ENCODE measurements at places on chromosomes 13 and 19.

GRCh38 chr13:110018009-110018408 is 231.6 kb upstream of the IRS2 start:
- DNase-seq = no peak

- DNase-seq = no peak
Observed at GRCh38 chr13:33931397-33932311, 113.7 kb downstream of the RFC3 start.

DNA sequence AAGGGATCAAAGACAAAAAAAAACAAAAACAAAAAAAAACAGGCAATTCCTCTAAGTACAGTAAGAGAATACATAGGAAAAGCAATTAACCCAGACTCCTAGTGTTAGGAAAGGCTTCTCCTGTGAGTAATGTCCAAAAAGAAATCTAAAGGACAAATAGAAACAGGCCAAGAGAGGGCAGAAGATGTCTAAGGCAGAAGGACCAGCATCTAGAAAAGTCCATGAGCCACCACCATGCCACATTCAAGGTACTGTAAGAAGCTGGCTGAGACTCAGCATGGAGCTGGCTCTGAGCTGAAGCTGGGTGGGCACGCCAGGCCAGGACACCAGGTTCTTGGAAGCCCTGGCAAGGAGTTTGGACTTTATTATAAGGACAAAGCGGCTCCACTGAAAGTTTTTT is 118.1 kb upstream of the FRY start:
- DNase-seq = no peak

DNA sequence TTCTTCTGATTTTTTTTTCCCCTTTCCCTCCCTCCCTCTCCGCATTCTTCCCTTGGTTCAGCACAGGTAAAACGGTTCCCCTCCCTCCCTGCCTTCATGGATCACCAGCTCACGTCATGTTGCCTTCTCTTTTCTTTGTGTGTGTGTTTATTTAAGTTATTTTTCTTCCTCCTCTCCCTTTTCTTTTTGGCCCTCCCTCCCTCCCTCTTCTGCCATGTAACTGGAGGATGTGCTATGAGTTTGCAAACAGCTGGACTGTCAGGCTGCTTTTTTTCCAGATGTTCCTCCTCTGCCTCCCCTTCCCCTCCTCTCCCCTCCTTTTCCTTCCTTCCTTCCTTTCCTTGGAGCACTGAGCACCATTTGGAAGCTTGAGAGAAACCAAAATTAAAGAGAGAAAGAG is 2.0 kb downstream of the LENG9 start:
- DNase-seq = no peak

- no peak for DNase-seq
Observed at GRCh38 chr13:109209526-109209925, 576.9 kb downstream of the IRS2 start.

DNA sequence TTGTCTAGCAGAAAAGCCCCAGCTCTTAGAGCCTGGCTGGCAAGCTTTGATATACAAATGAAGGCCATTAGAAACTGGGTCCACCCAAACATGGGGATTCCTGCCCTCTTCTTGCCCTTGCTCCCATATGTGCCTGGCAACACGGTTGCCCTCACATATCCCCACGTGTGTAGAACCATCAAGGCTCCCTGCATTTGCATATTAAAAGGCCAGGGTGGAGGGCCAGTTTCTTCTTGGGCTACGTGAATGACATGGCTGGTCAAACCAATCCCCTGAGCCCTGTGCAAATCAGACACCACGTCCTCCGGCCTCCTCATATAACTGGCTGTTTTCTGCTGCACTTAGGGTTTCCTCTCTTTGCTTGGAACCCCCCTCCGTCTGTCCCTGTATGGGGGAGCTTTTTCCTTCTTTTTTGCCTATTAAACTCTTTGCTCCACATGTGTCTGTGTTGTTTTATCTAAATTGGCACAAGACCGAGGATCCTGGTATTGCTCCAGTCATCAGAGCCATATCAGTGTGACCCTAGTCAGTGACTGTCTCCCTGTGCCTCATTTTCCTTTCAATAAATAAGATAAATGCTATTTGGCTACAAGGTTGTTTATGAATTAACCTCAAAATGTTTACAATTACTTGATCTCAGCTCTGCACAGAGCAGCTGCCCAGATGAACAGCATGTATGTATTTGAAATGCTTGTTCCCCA is 30.3 kb upstream of the CEACAM1 start:
- DNase-seq = no peak

DNA sequence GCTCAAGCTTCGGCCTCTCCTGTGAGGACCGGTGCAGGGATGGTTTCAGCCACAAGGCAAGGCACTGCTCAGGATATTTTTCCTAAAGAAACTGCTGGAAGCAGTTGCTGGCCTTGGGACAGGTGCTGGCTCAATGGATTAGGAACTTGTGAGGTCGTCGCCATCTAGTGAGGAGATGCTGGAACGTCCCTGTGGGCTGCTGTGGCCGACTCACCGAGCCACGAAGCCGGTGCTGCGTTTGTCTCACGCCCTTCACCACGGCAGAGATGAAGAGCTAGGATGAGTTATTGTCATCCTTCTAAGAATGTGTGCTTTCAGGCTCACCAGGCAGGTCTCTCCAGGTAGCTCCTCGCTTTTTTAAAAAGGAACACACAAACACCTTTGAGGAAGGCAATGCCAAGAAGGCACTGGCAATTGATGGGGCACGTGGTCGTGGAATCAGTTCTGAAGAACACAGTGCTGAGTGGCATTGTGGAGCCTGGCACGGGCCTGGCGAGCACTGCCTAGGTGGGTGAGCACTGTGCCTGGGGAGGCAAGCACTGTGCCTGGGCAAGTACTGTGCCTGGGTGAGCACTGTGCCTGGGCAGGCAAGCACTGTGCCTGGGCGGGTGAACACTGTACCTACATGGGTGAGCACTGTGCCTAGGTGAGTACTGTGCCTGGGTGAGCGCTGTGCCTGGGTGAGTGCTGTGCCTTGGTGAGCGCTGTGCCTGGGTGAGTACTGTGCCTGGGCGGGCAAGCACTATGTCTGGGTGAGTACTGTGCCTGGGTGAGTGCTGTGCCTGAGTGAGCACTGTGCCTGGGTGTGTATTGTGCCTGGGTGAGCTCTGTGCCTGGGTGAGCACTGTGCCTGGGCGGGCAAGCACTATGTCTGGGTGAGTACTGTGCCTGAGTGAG is 140.4 kb downstream of the TEX29 start:
- no peak for DNase-seq
